Stimulated activated CD8-positive, alpha-beta memory T cell treated with anti-CD3 and anti-CD28 coated beads, Interleukin-15, amount 100 ng/mL, for 24 hours (primary cell): ENCODE measurements at places on chromosomes 7 and 10.

- no peak for DNase-seq
Observed at GRCh38 chr7:43137811-43138210, 25.4 kb downstream of the HECW1 start.

DNA sequence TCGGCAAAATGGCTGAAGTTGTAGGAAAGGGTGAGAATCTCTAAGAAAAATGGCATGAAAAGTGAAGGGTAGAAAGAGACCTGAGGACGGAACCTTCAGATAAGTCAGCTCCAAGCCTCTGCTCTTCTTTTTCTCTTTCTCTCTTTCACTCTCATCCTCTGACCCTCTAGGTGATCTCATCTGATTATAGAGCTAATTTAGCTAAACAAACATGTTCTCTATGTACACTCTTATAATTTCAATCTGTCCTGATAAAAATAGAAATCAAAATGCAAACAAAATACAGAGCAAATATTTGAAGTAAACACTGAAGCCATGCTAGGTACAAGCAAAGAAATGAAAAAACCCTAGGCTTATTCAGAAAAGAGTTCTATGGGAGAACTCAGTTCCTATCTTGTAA lies 14.4 kb upstream of the CUBN start:
- no peak for DNase-seq

- no peak for DNase-seq
Observed at GRCh38 chr7:29795696-29796580, 10.4 kb upstream of the WIPF3 start.

DNA sequence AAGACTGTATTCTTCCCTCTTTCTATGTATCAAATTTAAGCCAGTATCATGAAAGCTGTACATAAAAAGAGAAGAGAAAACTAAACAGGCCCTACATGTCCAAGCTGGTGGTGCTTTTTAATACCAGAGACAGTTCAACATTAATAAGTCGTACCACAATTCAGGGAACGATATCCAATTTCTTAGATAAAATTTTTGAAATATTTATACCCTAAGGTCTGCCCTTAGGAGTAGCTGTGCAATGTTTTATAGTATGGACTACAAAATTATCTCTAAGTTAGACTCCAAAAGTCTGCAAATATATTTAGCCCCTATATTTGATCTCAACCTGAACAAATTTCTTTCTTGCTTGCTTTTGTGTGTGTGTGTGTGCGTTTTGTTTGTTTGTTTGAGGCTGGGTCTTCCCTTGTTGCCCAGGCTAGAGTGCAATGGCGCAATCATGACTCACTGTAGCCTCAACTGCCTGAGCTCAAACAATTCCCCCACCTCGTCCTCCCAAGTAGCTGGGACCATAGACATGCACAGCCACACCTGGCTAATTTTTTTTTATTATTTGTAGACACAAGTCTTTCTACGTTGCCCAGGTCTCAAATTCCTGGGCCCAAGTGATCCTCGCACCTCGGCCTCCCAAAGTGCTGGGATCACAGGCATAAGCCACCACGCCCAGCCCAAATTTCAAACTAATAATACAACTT lies 13.2 kb downstream of the ARHGAP19 start:
- no peak for DNase-seq

DNA sequence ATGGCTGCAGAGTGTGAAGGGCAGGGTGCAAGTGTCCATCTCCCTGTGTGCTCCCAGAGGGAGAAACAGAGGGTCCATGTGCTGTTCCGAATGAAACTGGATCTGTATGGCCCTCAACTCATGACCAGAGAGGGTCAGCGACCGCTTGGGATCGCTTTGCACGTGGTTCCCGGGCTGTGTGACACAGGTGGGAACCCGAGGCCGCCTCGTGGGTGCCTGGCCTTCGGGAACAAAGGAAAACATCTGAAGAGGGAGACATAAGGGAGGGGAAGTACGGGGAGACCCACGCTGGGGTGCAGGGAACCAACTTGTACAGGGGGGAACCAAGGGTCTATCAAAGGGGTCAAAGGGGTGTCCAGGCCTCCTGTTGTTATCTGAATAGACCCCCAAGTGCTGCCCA lies 57.5 kb downstream of the SH3PXD2A start:
- DNase-seq: no peak

DNA sequence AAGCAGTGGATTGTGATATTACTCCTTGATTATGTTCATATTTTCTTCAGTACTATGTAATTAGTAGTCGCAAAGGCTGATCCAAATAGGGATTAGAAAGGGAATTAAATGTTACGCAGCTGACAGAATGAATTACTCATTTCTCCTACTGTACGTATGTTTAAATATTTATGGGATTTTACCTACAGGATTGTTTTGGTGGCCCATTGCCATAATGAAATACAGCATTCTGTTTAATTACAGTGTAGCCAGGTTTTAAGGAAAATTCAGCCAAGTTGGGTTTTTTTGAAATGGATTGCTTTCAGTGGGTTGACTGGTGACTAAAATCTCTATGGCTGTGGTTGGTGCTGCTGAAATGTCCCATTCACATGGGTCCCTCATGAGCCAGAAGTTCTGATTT lies 197.7 kb upstream of the GRB10 start:
- no peak for DNase-seq

DNA sequence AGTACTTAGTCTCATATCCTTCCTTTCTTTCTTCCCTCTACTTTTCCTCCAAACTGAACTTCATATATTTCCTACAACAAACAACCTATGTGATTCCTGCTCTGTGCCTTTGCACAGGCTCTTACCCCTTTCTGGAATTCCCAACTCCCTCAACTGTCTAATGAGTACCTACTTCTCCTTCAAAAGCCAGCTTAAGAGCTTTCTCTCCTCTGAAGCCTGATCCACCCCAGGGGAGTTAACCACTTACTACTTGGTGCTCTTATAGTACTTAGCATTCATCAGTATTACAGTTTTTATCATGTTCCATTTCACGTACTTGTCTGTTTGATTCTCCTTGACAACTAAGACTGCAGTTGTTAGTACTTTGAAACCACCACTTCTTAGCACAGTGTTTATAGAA lies 246.1 kb downstream of the LRRTM3 start:
- no peak for DNase-seq

- no peak for DNase-seq
Observed at GRCh38 chr10:120938822-120939221, 87.7 kb downstream of the WDR11 start.

DNA sequence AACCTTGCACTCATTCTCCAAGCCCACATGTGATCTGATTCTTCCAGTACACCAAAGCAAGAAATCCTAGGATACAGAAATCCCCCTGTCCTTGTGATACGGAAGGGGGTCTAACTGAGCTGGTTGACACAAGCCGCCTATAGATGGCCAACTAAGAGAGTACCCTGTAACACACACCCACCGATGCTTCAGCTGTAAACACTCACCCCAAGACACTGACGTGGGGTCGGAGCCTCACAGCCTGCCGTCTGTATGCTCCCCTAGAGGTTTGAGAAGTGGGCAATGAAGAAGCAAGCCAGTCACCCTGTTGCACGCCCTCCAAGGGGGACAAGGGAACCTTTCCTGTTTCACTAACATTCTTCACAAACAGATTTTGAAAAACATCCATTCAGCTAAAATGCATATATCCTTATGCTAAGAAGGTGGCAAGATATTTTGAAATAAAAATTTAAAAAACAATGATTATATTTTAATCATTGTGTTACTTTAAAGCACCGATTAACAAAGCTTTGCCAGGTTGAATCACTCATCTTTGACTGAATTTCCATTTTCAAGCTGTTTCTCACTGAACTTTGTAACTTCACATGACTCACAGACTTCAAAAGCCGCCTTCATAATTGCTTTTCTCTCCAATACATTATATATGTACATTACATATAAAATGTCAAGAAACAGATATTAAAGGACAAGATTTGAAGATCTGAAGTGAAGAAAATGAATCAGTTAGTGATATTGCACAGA lies 329.3 kb downstream of the ARL4A start:
- no peak for DNase-seq

DNA sequence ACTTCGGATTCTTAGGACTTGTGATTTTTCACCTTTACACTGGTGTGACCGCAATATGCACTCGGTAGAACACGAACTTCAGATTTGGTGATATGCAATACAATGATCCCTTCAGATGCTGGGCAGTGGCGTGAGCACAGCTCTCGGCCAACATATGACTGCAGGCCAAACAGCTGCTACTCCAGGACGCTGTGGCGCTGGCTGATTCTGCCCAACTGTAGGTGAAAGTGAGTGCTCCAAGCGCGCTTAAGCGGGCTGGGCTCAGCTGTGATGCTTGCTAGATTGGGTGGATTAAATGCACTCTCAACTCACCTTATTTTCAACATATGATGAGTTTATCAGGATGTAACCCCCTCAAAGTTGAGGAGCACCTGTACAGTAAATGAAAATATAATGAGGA lies 137.6 kb upstream of the RET start:
- DNase-seq: no peak
